Right lobe of liver (tissue), 6 donors: ENCODE measurements at places on chromosomes 3 and 15. TPM values are rescaled to one million over a fixed set of nuclear protein-coding genes. Genes with fewer than 3 reads are reported as not detected.

Gene CASR
- total RNA-seq, result 0.16 TPM

Gene CLEC3B
- 21.9 TPM for total RNA-seq

Gene SAMMSON
- total RNA-seq, result not detected

Gene DNAH1
- total RNA-seq, result 10.7 TPM

Gene ITPR1
- 13.1 TPM for total RNA-seq

Gene SCN5A
- total RNA-seq, result not detected

Gene GRIP2
- total RNA-seq, result 0.06 TPM

Gene KCNAB1
- total RNA-seq, result 1.8 TPM

Gene GOLGA8N
- total RNA-seq, result 7.0 TPM

Gene CDCP1
- 0.93 TPM for total RNA-seq

Gene FAM43A
- 5.8 TPM for total RNA-seq

Gene FMN1
- total RNA-seq, result 6.8 TPM

Gene ZNF774
- 1.4 TPM for total RNA-seq

Gene SKIC8
- 30.3 TPM for total RNA-seq

Gene HTD2
- 9.0 TPM for total RNA-seq

Gene GREM1
- 0.37 TPM for total RNA-seq

Gene KBTBD13
- total RNA-seq, result not detected

Gene OXTR
- 0.28 TPM for total RNA-seq

Gene LMOD3
- total RNA-seq, result 0.13 TPM

Gene IL1RAP
- total RNA-seq, result 61.8 TPM

Gene SPTBN5
- total RNA-seq, result 3.2 TPM

Gene C3orf33
- total RNA-seq, result 1.3 TPM

Gene CRYGS
- 2.0 TPM for total RNA-seq
